ENCODE measurements at places on chromosomes 12 and 14. TPM values are rescaled to one million over a fixed set of nuclear protein-coding genes. Genes with fewer than 3 reads are reported as not detected.

Gene SLCO1B1
- total RNA-seq = not detected

Gene FAIM2
- 14.3 TPM for total RNA-seq

Gene KLHL33
- under 0.01 TPM for total RNA-seq

Gene CMKLR1
- 7.5 TPM for total RNA-seq

Gene SSPN
- total RNA-seq = 3.5 TPM

Gene SDSL
- total RNA-seq = 5.9 TPM

Gene RAP1B
- total RNA-seq = 99.4 TPM

Gene CYP46A1
- not detected for total RNA-seq

Gene STAC3
- 0.89 TPM for total RNA-seq

Gene NRXN3
- 16.9 TPM for total RNA-seq

Gene PTMS
- 261 TPM for total RNA-seq

Gene VPS33A
- total RNA-seq = 45.8 TPM

Gene RPS6KL1
- total RNA-seq = 1.3 TPM

Gene MLH3
- total RNA-seq = 38.8 TPM

Gene KRT82
- total RNA-seq = not detected

Gene GPR137C
- not detected for total RNA-seq

Gene ETFBKMT
- total RNA-seq = 5.0 TPM

Gene EXOC3L4
- 5.4 TPM for total RNA-seq

Gene TMPO
- total RNA-seq = 113 TPM

Gene PIP4K2C
- total RNA-seq = 46.1 TPM

Gene MYO1A
- 19.3 TPM for total RNA-seq

Gene SOCS4
- total RNA-seq = 18.1 TPM

Gene LGR5
- total RNA-seq = 6.1 TPM

Gene EXOC5
- total RNA-seq = 19.4 TPM

Gene PAPOLA
- 170 TPM for total RNA-seq

Gene KRT73
- not detected for total RNA-seq

Gene OLR1
- 3.8 TPM for total RNA-seq

Gene GPR135
- total RNA-seq = 0.58 TPM

Gene NID2
- total RNA-seq = 67.0 TPM

Gene AMDHD1
- not detected for total RNA-seq

Gene PIANP
- not detected for total RNA-seq

Gene RASSF9
- total RNA-seq = under 0.01 TPM

Gene AICDA
- 0.37 TPM for total RNA-seq

Gene KANSL2
- 66.0 TPM for total RNA-seq

Gene ABHD12B
- not detected for total RNA-seq

Gene PTCSC3
- total RNA-seq = not detected

Gene KRT78
- total RNA-seq = not detected

Gene MYBPC1
- not detected for total RNA-seq

Gene ATXN7L3B
- 59.8 TPM for total RNA-seq

Gene OR6C2
- total RNA-seq = not detected

Gene CRIP1
- 3.5 TPM for total RNA-seq

Gene CFAP251
- 2.8 TPM for total RNA-seq

Gene WSCD2
- 2.2 TPM for total RNA-seq

Gene LRRC10
- not detected for total RNA-seq

Gene C12orf54
- total RNA-seq = not detected

Gene APOF
- total RNA-seq = not detected

Gene COX6A1
- total RNA-seq = 86.4 TPM

Gene TCL1B
- total RNA-seq = 0.37 TPM

Gene A2M
- total RNA-seq = 99.9 TPM

Gene CIT
- 28.7 TPM for total RNA-seq

Gene HCAR2
- not detected for total RNA-seq

Gene PLD4
- not detected for total RNA-seq

Gene LIN52
- 1.2 TPM for total RNA-seq

Gene PRDM4
- total RNA-seq = 104 TPM

Gene DIABLO
- 62.2 TPM for total RNA-seq

Gene GALC
- total RNA-seq = 12.9 TPM

Gene KRT79
- total RNA-seq = not detected
